ENCODE measurements at places on chromosomes 13 and 19.

GRCh38 chr19:54436031-54436523, 12.9 kb upstream of the LENG8 start:
- no peak for DNase-seq

- no peak for DNase-seq
These were observed 1146.8 kb downstream of the UQCRFS1 start for GRCh38 chr19:28066161-28066560.

DNA sequence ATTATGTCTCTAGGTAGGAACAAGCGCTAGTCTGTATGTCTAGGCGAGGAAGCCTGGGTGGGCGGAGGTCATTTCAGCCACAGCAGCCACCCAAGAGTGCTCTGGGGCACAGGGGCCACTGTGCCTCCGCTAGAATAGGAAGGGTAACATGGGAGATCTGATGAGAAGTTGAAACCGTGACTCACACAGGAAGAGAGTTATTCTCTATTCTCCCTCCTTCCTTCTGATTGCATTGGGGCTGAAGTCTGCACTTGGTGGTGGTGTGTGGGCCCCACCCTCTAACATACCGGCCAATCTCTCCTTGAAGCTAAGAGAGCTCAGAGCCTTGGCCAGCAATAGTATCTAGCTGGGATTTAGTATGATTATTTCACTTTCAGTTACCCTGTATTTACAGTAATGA, 20.3 kb upstream of the GGACT start:
- DNase-seq: no peak

DNA sequence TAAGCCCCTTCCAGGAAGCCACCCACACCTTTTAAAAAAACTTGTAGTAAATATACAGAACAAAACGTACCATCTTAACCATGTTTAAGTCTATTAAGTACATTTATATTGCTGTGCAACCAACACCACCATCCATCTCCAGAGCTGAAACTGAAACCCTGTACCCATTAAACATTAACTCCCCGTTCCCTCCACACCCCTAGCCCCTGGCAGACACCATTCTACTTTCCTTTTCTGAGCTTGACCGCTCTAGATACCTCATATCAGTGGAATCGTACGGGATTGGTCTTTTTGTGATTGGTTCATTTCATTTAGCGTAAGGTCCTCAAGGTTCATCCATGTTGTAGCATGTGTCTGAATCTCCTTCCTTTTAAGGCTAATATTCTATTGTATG, 13.0 kb upstream of the SPATA13 start:
- DNase-seq: no peak

DNA sequence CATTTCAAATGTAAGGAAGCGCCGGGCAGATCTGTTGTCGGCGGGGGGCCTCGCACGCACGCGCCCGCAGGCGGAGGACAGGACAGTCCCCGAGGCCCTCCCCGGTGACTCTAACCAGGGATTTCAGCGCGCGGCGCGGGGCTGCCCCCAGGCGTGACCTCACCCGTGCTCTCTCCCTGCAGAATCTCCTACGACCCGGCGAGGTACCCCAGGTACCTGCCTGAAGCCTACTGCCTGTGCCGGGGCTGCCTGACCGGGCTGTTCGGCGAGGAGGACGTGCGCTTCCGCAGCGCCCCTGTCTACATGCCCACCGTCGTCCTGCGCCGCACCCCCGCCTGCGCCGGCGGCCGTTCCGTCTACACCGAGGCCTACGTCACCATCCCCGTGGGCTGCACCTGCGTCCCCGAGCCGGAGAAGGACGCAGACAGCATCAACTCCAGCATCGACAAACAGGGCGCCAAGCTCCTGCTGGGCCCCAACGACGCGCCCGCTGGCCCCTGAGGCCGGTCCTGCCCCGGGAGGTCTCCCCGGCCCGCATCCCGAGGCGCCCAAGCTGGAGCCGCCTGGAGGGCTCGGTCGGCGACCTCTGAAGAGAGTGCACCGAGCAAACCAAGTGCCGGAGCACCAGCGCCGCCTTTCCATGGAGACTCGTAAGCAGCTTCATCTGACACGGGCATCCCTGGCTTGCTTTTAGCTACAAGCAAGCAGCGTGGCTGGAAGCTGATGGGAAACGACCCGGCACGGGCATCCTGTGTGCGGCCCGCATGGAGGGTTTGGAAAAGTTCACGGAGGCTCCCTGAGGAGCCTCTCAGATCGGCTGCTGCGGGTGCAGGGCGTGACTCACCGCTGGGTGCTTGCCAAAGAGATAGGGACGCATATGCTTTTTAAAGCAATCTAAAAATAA, 18.2 kb downstream of the IL17D start:
- no peak for DNase-seq

GRCh38 chr19:54352546-54352945, 12.2 kb downstream of the LAIR1 start:
- no peak for DNase-seq

- no peak for DNase-seq
These were observed 25.7 kb downstream of the CCDC70 start for GRCh38 chr13:51887468-51887867.

- DNase-seq: no peak
These were observed 14.2 kb downstream of the OR7A17 start for GRCh38 chr19:14871619-14872230.

GRCh38 chr19:8069096-8069973, 16.8 kb downstream of the CCL25 start:
- no peak for DNase-seq

GRCh38 chr13:29175250-29175873, 355.2 kb downstream of the MTUS2 start:
- no peak for DNase-seq

GRCh38 chr19:46542428-46543230, 47.0 kb upstream of the PNMA8B start:
- peak; percentile 79 for DNase-seq

DNA sequence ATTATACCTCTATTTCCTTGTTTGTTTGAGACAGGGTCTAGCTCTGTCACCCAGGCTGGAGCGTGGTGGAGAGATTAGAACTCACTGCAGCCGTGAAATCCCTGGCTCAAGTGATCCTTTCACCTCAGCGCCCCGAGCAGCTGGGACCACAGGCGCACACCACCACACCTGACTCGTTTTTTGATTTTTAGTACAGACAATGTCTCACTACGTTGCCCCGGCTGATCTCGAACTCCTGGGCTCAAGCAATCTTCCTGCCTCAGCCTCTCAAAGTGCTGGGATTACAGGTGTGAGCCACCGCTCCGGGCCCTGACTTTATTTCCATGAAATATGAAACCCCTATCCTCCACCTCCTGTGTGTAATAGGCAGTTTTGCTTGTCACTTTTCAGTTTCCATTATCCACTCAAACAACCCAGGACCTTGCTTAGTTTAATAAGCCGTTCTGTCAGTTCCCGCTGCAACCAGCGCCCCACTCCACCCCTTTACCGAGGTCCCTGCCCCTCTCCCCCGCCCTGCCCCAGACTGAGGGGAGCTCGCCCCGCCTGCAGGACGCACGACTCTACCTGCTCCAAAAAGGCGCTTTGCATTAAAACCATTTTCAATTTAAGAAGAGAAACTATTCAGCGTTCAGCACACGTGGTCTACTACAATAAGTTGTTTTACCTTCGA, 16.9 kb downstream of the ZNF816 start:
- DNase-seq: no peak

DNA sequence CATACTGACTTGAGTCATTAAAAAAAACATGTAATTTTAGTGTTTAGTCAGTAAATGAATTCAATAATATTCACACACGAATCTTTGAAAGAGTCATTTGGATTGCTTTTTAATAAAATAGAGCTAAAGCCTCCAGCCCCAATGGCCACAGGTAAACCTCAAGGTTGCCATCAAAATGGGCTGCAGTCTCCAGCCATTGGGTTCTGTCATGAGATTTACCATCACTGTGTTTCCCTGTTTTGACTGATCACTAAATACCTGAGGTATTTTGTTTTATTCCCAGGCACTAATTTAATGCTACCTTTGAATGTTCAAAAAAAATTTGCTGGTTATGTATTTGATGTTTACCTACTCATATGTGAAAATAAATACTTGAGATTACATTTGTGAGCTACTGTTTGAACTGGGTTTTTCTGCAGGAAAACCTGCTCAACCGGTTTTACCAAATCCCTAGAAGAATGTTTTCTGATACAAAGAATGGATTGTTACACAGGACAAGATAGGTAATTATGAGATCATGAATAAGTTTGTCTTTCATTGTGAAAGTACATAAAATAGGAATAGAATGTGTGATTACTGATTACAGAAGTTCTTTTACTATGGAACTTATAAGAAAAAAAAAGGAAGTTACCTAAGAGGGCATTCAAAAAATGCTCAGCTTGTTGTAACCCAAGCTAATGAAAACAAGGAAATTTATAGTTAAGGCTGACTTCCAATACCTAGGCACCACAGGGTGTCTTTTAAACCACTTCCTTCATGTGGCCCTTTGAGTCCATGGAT, 391.3 kb downstream of the EFNB2 start:
- no peak for DNase-seq

DNA sequence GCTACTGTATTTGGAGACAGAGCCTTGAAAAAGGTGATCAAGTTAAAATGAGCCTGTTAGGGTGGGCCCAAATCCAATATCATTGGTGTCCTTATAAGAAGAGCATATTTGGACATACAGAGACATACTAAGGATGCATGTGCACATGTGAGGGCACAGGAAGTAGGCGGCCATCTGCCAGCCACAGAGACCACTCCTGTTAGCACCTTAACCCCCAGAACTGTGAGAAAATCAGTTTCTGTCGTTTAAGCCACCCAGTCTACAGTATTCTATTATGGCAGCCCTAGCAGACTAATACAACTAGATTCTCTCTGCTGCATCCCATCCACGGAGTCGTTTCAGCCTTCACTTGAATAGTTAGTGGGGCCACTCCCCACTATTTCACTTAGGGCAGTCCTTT, 39.4 kb upstream of the DGKH start:
- DNase-seq: no peak

DNA sequence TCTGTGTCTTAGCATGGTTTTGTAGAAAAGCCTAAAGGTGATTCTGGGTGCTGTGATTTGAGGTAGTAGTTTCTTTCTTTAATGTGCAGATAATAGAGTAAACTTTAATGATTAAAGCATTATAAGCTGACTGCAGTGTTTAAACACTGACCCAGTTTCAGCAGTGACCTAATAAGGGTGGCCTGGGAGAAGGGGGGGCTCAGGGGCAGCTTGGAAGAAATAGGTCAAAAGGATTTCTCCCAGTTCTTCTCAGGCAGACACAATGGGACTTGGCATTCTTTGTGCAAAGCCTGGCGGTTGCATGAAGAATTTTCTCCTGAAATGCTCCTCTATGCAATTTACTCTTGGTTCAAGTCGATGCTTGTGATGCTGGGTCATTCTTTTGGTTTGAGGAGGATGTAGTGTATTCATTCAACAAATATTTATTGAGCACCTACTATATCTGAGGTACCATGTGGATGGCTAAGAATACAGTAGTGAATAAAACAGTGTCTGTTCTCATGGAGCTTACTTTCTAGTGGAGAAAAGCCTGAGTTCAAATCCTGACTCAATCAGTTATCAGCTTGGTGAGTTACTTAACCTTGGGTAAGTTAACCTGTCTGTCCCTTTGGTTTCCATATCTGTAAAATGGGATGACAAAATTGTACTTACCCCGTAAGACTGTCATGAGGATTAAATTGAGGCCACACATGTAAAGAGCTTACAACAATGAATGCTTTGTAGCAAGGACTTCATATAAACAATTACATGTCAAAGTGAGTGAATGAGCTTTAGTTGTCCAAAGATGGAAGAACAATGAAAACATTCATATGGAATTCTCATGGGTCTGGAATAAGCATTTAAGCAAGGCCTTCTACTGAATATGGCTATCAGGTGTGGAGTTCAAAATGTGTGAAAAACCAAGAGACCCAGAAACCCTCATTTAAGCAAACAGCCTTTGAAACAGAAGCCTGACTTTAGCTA, 210.2 kb downstream of the KCNRG start:
- no peak for DNase-seq

GRCh38 chr13:21837841-21838551, 167.1 kb downstream of the FGF9 start:
- DNase-seq: no peak

- no peak for DNase-seq
These were observed at the start of gene THSD1 for GRCh38 chr13:52405767-52406494. Gene THSD1, minus strand, starts transcription at chr13:52406172. Its CDS starts 3,572 bp downstream, at chr13:52402600.

DNA sequence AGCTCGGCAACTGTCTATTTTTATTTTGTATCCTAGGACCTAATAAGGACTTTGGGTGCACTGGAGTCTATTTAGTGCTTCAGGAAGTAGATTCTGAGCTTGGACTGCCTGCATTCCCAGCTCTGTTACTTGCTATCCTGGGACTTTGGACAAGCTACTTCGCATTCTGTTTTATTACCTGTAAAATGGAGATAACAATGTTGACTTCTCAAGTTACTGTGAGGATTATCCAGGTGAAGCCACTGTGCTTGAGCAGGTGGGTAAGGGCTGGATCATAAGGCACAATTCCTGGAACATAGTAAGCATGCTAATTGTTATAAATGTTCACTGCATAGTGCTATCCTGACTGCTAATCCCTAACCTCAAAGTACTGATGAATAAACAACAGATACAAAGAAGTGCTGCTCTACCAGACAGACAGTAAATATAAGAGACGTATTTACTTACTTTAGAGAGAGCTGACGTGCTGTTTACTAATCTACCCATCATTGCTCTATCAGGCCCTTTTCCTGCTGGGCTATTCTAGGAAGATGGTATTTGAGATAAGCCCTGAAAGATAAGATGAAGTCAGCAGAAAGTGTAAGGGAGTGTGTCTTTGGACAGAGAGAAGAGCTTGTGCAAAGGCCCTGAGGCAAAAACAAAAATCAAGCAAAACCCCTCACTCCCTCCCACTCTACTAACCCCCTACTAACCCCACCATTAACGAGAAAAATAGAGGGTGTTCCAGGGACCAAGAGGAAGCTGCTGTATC, 50.8 kb upstream of the FLT1 start:
- DNase-seq: no peak

GRCh38 chr13:80707000-80707983, 366.4 kb upstream of the SPRY2 start:
- no peak for DNase-seq

DNA sequence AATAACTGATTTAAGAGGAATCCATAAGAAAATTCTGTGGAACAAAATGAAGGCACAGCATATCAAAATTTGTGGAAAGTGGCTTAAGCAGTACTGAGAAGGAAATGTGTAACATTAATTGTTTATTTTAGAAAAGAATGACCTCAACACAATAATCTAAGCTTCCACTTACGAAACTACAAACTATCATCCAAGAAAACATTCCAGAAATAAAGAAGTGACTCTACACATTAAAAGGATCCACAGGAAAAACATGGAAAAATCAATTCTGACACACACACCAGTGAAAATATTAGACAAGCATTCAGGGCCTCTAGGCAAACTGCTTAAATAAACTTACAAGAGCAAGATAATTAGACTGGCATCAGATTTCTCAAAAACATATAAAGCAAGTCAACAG, 14.0 kb downstream of the EXOSC8 start:
- no peak for DNase-seq

DNA sequence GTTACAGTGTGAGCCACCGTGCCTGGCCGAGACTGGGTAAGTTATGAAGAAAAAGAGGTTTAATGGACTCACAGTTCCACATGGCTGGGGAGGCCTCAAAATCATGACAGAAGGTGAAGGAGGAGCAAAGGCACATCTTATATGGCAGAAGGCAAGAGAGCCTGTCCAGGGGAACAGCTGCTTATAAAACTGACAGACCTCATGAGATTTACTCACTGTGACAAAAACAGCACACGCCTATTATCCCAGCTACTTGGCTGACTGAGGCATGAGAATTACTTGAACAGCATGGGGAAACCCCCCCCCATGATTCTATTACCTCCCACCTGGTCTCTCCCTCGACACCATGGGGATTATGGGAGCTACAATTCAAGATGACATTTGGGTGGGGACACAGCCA, 23.4 kb upstream of the ZNF561 start:
- DNase-seq: no peak

- peak; percentile 44 for DNase-seq
These were observed 333.9 kb downstream of the UQCRFS1 start for GRCh38 chr19:28878862-28879566.
